Uterus (tissue), 4 donors: ENCODE measurements at places on chromosomes 2 and 18. TPM values are rescaled to one million over a fixed set of nuclear protein-coding genes. Genes with fewer than 3 reads are reported as not detected.
A peak's percentile ranks its signal among the peaks of the same experiment; 100 is the strongest.

Gene NLRC4
- 1.5 TPM for total RNA-seq

Gene SERPINB13
- total RNA-seq: not detected

Gene C2orf74
- total RNA-seq: 5.7 TPM

Gene PROKR1
- not detected for total RNA-seq

Gene REG3G
- not detected for total RNA-seq

Gene CTAGE1
- total RNA-seq: not detected

Gene DSG1
- total RNA-seq: not detected

DNA sequence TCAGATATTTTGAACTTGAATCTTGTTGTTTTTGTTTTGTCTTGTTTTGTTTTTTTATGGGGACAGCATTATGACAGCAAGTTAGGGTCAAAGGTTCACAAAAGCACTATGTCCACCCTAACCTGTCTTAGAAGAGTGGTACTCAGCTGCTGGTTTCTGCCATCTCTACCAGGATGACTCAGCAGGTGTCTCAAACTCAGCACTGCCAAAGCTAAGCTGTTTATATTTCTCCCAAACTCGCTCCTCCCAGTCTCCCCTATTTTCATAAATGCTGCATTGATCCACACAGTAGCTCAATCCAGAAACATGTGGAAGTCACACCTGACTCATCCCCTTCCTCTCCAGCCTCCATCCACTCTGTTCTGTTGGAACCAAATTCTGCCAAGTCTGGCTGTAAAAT lies 134.9 kb downstream of the ZBTB7C start:
- no peak overlapping the region for H3K4me3 ChIP-seq
- H3K36me3 ChIP-seq: no peaks in the 10 kb centered on the region
- H3K4me1 ChIP-seq: no peaks in the 10 kb centered on the region

DNA sequence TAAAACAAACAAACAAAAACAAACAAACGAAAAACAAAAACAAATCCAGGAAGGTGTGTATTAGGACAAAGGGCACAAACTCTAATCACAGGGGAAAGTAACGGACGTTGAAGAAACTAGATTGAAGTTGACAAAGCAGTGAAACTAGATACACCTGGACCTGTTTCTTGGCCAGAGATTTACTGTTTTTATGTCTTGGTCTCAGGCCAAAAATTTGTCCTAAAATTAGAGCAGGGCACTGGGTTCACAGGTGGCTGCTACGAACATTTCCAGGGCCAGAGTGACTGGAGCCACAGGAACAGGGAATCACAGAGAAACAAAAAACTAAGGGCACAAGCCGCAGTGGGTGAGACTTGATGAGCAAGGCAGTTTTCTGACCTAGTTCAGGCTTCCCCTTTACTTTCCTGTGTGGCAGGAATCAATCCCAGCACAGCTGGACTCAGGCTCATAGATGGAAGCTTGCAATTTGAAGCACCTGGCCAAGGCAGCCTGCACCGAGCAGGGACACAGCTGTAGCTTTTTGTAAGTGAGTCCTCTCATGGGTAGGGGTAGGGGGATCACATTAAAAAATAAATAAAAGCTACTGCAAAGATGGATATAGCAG lies 329.4 kb downstream of the DLGAP1 start:
- H3K36me3 ChIP-seq: no peaks in the 10 kb centered on the region
- no peak for DNase-seq
- no peak overlapping the region for H3K4me3 ChIP-seq
- H3K27me3 ChIP-seq: no peaks in the 10 kb centered on the region

GRCh38 chr2:38064801-38065501 lies 11.0 kb downstream of the CYP1B1 start:
- H3K4me1 ChIP-seq: no peaks in the 10 kb centered on the region
- H3K27ac ChIP-seq: peak overlapping the region; percentile 97
- H3K27me3 ChIP-seq: no peaks in the 10 kb centered on the region
- no peak overlapping the region for H3K4me3 ChIP-seq
- no peaks in the 10 kb centered on the region for H3K36me3 ChIP-seq
- no peak for DNase-seq

DNA sequence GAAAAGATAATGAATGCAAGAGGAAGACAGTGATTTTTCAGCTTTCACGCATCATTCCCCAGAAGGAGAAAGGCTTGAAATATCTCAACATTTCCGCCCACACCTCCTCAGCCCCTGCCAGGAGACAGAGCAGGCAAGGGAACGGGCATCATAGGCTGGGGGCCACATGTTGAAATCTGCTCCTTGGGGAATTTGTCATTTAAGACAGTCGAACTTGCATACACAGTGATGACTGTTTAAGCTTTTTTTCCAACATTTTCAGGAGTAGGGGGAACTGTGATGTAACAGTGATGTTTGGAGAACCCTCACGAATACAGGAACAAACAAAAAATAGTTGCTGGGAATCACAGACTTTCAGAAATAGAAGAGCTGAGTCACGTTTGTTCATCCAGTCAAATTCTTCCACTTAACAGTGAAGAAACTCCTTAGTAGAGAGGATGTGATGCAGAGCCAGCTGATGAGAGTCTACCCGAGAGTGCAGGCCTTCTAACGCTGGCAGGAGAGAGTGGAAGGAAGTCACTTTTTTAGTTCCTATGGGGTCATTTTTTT lies 266.8 kb downstream of the ALPK2 start:
- H3K36me3 ChIP-seq: no peaks in the 10 kb centered on the region
- H3K4me3 ChIP-seq: no peak overlapping the region
- no peaks in the 10 kb centered on the region for H3K4me1 ChIP-seq
- H3K27me3 ChIP-seq: no peaks in the 10 kb centered on the region

DNA sequence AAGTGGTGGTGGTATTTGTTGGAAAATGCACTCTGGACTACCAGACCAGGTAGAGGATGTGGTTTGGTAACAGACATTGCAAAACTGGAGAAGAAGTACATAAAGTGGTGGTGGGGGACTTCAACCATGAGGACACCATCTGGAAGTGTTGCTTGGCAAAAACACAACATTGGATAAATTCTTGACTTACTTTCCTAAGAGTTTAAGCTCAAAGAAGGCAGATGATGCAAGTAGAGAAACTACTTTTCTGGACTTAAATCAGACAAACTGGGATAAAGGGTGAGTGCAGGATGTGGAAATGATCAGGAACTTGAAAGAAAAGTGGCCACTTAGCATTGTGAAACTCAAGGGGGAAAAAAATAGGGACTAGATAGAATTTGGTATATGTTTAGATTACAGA lies 487.4 kb downstream of the ZEB2 start:
- DNase-seq: no peak
- no peak overlapping the region for H3K4me3 ChIP-seq
- H3K27ac ChIP-seq: no peak overlapping the region
- H3K36me3 ChIP-seq: no peaks in the 10 kb centered on the region
- H3K27me3 ChIP-seq: no peaks in the 10 kb centered on the region
- no peaks in the 10 kb centered on the region for H3K4me1 ChIP-seq

GRCh38 chr2:121596221-121597080 lies 52.8 kb downstream of the CLASP1 start:
- H3K4me1 ChIP-seq: no peaks in the 10 kb centered on the region
- H3K27ac ChIP-seq: peak overlapping the region; percentile 7
- H3K27me3 ChIP-seq: no peaks in the 10 kb centered on the region
- no peak for DNase-seq
- H3K36me3 ChIP-seq: no peaks in the 10 kb centered on the region

GRCh38 chr2:167404627-167405284 lies 516.5 kb downstream of the XIRP2 start:
- H3K27ac ChIP-seq: no peak overlapping the region
- no peak overlapping the region for H3K4me3 ChIP-seq
- no peaks in the 10 kb centered on the region for H3K36me3 ChIP-seq
- H3K27me3 ChIP-seq: no peaks in the 10 kb centered on the region
- H3K4me1 ChIP-seq: no peaks in the 10 kb centered on the region

GRCh38 chr18:13447621-13448334 lies 229.2 kb downstream of the LDLRAD4 start:
- no peak for DNase-seq
- H3K27me3 ChIP-seq: no peaks in the 10 kb centered on the region
- H3K36me3 ChIP-seq: no peaks in the 10 kb centered on the region

GRCh38 chr2:44016282-44016681 lies 20.5 kb upstream of the LRPPRC start:
- no peak overlapping the region for H3K27ac ChIP-seq
- no peak overlapping the region for H3K4me3 ChIP-seq
- no peaks in the 10 kb centered on the region for H3K4me1 ChIP-seq
- H3K27me3 ChIP-seq: no peaks in the 10 kb centered on the region

GRCh38 chr18:58570360-58571064 lies 58.4 kb downstream of the ALPK2 start:
- H3K36me3 ChIP-seq: no peaks in the 10 kb centered on the region
- H3K4me1 ChIP-seq: no peaks in the 10 kb centered on the region
- DNase-seq: no peak
- no peaks in the 10 kb centered on the region for H3K27me3 ChIP-seq
